ENCODE measurements at places on chromosomes 1 and 21.

GRCh38 chr1:229786974-229787610, 161.0 kb downstream of the URB2 start:
- no peak for DNase-seq

DNA sequence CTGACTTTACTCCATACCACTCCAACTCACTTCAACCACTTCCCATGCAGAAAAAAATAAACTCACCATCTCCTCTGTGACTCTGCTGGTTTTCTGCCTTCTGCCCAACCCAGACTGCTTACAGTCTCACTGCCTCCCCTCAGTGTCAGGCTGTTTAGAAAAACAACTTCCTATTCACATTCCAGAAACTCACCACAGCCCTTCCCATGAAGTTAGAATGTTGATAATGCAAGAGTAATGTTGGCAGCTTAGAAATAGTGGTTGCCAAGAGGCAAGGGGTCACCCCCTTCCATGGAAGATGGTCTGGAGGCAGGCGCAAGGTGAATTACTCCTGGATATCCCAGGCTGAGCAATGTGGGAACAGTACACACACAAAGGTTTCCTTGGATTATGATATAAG, at the start of gene SELP:
SELP (minus strand) TSS at position 119 of the 400 bp plus-strand sequence; CDS start at position 69, 50 bp downstream.
- DNase-seq = no peak

GRCh38 chr1:69494221-69494620, 73.5 kb upstream of the LRRC7 start:
- no peak for DNase-seq

- DNase-seq = peak; percentile 37
Measured at GRCh38 chr1:75265792-75266191, 131.6 kb downstream of the LHX8 start.

DNA sequence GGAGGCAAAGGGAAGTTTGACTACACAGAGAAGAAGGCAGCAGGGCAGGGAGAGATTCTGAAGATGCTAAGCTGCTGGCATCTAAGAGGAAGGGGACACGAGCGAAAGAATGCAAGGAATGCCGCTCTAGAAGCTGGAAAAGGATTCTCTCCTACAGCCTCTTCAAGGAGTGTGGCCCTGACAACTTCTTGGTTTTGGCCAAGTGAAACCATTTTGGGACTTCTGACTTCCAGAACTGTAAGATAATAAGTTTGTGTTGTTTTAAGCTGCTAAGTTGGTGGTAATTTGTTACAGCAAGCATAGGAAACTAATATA, 28.5 kb downstream of the MGST3 start:
- DNase-seq = no peak

- no peak for DNase-seq
Measured at GRCh38 chr1:221292652-221293051, 413.4 kb downstream of the HLX start.

DNA sequence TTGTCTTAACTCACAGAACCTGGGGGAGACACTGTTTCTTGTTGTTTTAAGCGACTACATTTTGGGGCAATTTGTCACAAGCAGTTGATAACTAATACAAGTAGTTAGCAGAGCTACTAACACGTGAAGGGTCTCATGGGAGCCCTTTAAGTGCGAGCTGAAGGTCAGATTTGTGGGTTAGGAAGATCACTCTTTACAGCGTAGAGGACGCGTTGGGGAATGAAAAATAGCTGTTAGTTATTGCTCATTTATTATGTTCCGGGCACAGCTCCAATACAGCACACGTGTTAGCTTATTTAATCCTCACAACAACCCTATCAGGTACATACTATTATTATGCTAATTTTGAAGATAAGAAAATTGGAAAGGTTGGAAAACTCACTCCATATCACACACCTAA, 95.9 kb downstream of the ACTL8 start:
- DNase-seq = no peak

- no peak for DNase-seq
Measured at GRCh38 chr1:206709322-206709721, 24.6 kb downstream of the MAPKAPK2 start.

DNA sequence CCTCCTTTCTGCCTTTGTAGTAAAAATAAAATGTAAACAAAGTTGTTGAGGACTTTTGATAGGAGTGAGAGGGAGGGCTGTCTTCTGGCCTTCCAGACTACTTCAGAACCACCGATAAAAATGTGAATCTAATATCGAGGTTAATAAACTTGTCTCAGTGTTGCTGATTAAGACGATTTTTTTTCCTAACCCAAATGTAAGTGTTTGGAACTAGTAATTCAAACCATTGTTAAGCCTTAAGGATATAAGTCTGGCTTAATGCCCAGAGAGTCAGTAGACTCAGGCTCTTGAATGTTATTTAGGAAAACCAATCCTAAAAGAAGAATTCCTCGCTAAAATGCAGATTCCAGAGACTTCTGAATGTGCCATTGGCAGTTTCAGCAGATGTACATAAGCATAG, 356.9 kb downstream of the SIPA1L2 start:
- no peak for DNase-seq

GRCh38 chr1:116429821-116430374, 56.9 kb downstream of the ATP1A1 start:
- no peak for DNase-seq

DNA sequence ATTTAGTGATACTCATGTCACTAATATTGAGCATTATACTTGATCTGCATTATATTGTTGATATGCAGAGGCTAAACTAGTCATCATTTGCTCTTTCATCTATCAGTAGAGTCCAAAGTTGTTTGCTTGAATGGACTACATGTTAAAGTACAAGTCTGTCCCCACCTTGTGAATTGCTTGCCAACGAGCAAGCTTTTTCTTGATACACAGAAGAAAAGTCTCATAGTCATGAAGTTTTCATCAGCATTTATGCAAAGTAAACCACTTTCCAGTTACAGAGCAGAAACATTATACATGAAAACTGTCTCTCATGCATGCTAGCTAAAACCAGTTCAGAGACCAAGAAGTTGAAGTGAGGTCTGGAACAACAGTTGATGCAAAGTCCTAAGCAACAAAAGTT, 13.0 kb downstream of the SFPQ start:
- no peak for DNase-seq

DNA sequence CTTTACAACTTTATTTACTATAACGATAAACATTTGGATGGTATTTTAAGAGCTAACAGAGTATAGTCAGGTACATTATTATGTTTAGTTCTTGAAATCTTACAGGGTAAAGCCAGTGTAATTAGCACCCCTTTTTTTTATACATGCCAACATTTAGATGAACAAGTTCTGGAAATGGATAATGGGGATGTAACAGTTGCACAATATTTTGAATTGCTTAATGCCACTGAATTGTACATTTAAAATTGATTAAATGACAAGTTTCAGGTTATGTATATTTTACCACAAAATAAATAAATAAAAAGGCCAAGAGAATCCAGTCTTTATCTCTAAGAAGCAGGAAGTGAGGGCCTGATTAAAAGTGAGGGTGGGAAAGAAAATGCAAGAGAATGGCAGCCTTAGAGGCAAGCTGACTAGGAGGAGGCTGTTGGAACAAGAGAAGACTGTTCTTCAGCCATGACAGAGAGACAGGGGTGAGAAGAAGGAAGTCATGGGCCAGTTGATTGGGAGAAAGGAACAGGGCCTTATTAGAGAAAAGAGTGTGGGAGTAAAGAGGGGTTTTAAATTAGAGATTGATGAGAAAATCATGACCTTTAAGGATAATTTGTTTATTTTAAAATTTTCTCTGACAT, 49.9 kb upstream of the TNFSF18 start:
- no peak for DNase-seq

DNA sequence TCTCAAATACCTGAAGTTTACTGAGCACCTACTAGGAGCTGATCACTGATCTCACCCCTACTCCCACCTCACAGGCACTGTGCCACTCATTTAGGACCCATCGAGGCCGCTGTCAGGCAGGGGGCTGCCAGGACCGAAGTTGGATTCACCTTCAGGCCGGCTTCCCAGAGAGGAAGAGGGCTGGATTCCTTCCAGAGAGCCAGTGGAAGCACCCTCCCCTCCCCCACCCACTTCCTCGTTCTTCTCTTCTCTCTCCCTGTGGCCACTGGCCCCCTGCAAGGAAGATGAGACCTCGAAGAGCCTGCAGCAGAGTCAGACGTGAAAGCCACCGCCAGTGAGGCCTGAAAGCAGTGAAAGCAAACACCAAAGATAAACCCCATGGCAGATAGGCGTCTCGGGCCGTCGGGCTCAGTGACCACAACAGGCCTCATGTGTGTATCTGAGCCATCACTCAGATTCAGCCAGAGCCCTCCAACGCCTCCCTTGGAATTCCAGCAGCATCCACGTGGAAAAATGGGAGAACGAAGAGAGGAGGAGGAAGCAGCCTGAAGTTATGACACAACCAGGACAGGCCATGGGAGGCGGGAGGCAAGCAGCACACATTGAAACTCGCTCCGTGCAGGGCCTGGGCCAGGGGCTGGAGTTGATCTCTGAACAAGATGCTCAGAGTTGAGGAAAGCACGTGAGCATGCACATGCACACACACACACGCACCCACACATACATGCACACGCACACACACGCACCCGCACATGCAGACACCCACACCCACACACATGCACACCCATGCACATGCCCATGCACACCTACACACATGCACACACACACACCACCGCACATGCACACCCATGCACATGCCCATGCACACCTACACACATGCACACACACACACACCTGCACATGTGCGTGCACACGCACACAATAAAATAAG, 6.2 kb upstream of the AGTRAP start:
- no peak for DNase-seq

DNA sequence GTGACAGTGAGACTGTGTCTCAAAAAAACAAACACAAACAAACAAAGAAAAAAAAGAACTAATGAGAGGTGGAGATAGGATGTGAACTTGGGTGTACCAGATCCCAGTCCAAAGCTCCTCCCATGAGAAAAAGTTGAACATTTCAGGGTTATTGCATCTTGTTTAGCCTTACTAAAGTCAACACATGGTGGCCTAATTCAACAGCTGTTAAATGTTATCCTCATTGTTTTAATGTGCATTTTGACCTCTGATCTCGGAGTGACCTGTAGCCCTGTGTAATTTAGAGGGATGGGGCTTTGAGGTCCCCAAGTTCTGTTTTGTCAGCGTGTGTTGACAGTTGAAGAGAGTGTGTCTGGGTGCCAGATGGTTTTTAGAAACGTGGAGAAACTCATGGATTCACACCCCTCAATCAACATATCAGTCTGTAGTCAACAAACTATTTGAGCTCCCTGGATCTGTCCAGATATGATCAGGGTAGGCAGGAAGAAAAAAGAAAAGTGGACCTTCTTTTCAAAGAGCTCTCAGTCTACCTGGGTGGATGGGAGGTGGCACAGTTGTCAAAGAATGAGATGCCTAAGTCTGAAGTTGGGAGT, 34.7 kb downstream of the PTPRU start:
- no peak for DNase-seq

DNA sequence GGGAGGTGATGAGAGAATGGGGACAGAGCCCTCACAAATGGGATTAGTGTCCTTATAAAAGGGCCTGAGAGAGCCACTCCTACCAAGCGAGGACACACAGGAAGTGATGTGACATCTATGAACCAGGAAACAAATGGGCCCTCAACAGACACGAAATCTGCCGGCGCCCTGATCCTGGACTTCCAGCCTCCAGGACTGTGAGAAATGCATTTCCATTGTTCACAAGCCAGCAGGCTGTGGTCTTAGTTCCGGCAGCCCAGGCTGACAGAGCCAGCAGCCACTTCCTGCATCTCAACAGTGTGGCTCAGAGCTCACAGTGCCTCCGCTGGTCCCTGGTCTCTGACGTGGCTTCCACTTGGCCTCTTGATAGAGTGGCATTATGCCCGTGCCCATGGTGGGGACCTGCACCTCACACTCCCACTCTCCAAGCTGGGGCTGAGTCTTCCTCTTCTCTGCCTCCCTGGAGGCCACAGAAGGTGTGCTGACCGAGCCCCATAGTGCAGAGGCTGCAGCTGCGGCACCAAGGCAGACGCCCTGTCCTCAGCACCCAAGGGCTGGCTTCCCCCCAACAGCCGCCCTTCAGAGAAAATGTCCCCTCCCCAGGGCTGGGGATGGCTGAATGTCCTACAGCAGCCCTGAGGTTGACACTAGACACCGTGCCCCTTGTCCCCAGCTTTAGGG, 44.9 kb downstream of the ACOT7 start:
- no peak for DNase-seq

DNA sequence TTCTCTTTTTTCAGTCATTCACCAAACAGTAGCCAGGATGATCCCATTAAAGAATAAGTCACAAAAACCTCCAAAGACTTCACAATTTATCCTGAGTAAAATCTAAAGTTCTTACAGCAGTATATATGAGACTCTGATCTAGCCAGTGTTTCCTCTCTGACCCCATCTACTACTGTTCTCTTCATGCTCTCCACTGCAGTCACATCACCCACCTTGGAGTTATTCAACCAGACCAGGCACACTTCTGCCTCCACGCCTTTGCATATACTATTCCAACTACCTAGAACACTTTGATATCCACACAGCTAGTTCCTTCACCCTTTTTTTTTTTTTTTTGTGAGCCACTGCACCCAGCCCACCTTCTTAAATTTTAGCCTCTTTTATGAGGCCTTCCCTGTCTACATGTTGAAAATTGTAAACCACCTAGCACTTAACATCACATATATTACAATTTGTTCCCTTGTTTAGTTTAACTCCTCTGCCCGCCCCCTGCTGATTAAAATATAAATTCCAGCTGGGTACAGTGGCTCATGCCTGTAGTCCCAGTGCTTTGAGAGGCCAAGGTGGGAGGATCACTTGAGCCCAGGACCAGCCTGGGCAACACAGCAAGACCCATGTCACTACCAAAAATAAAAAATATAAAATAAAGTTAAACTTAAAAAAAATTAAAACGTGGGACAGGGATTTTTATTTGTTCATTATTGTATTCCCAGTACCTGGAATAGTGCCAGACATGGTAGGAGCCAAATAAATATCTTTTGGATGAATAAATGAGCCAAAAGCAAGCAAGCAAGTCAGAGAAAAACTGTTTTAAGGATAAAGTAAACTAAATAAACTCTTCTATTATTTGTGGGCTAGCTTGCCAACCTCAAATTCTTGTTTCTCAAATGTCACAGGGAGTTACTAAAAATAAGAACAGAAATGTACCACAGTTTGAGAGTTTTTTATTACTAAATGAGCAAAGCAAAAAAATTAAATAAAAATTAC, 35.2 kb upstream of the MUTYH start:
- peak; percentile 23 for DNase-seq

- DNase-seq = no peak
Measured at GRCh38 chr21:41656946-41657525, 109.8 kb downstream of the RIPK4 start.

DNA sequence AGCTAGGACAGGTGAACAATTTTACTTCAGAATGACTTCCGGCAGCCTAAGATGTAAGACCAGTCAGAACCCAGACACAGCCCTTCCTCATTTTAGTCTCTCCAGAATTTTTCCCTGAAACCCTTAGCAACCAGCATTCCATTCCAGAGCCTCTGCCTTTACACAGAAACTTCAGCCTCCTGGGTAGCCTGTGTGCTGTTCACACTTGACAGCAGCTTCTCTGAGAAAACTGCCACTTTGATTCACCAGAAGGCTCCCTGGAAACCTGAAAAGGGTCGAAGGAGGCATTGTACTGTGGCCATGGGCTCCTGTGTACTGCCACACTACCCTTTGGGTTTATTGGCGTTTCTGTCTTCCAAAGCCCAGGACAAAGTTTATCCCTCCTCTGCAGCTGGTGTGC, 17.4 kb downstream of the HYI start:
- no peak for DNase-seq

Data from OCI-LY7 (cell line).